Transverse colon (tissue), 4 donors: ENCODE measurements at places on chromosomes 13 and 19. TPM values are rescaled to one million over a fixed set of nuclear protein-coding genes. Genes with fewer than 3 reads are reported as not detected.

Gene PRRG2
- total RNA-seq = 6.4 TPM

Gene NCR1
- not detected for total RNA-seq

Gene CYP2A6
- not detected for total RNA-seq

Gene TPTE2
- total RNA-seq = not detected

Gene PNMA8A
- total RNA-seq = 0.20 TPM

Gene INSL3
- total RNA-seq = not detected

Gene ADAMTSL5
- total RNA-seq = 3.7 TPM

Gene ZNF492
- 0.20 TPM for total RNA-seq

Gene AMER2
- 0.16 TPM for total RNA-seq

Gene PABPC3
- not detected for total RNA-seq

Gene BCAM
- 19.5 TPM for total RNA-seq

Gene IFNL2
- total RNA-seq = not detected

Gene CYP4F12
- total RNA-seq = 229 TPM

Gene KLF12
- total RNA-seq = 17.7 TPM

Gene ZNF100
- 9.8 TPM for total RNA-seq

Gene PSG6
- total RNA-seq = not detected

Gene CLDND2
- not detected for total RNA-seq

Gene PEAK3
- not detected for total RNA-seq

Gene CCDC8
- total RNA-seq = 0.40 TPM

Gene SIGLECL1
- total RNA-seq = not detected

Gene METTL21C
- total RNA-seq = not detected

Gene PBX4
- 11.9 TPM for total RNA-seq

Gene PEX11G
- 2.2 TPM for total RNA-seq

Gene PLK5
- not detected for total RNA-seq

Gene TMIGD2
- total RNA-seq = not detected

Gene CFAP97D2
- not detected for total RNA-seq

Gene KCNJ14
- 0.64 TPM for total RNA-seq

Gene VSTM2B
- total RNA-seq = not detected

Gene OR7G3
- not detected for total RNA-seq

Gene TOMM40
- 101 TPM for total RNA-seq
